Prostate gland (tissue), 2 donors: ENCODE measurements at places on chromosomes 2 and 18. TPM values are rescaled to one million over a fixed set of nuclear protein-coding genes. Genes with fewer than 3 reads are reported as not detected.

Gene AKAIN1
- not detected for total RNA-seq

Gene DTNB
- 61.9 TPM for total RNA-seq

Gene SERPINB4
- total RNA-seq, result 0.51 TPM

Gene RNF152
- total RNA-seq, result 38.9 TPM

Gene GCG
- 1.6 TPM for total RNA-seq

Gene RIOK3
- total RNA-seq, result 44.6 TPM

Gene BBS5
- 7.7 TPM for total RNA-seq

Gene FBLN7
- 4.0 TPM for total RNA-seq

Gene DRC1
- 3.8 TPM for total RNA-seq

Gene NOL4
- total RNA-seq, result 1.7 TPM

Gene DOK6
- 0.73 TPM for total RNA-seq

Gene HOXD8
- total RNA-seq, result 10.4 TPM

Gene FAM117B
- total RNA-seq, result 27.5 TPM

DNA sequence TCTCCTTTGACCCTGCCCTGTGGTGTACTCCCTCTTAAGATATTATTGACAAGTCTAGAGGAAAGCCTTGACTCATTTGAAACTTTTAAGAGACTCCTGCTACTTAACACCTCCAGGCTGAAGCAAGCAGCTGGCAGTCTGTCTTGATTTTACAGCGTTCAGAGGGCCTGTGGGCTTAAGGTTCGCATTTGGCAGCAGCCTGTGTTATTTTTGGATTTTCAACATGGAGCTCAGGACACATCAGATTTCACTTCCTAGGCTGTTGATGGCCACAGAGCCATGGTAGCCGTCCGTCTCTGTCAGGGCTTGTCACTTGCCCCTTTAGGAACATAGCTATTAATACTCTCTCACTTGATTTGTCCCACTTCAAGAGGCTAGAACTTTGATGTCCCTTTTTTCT lies 73.6 kb downstream of the VWA3B start:
- no peak for DNase-seq

DNA sequence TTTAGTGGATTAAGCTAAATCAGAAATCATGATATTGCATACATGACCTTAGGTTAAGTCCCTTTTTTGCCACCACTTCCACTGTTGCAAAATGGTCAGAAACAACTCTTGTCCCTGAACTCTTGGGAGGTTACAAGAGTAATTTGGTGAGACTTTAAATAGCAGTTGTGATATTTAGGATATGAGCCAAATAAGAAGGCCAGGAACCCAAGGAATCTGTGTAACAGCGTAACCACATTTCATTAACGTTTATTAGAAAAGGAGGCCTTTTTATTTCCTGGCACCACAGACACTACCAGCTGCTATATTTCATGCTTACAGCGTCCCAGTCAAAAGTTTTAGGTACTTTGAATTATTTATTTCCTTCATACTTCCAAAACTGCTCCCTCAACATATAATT lies 268.0 kb downstream of the GPD2 start:
- no peak for DNase-seq

- DNase-seq, result no peak
Measured at GRCh38 chr2:58228299-58228698, 12.8 kb downstream of the FANCL start.

DNA sequence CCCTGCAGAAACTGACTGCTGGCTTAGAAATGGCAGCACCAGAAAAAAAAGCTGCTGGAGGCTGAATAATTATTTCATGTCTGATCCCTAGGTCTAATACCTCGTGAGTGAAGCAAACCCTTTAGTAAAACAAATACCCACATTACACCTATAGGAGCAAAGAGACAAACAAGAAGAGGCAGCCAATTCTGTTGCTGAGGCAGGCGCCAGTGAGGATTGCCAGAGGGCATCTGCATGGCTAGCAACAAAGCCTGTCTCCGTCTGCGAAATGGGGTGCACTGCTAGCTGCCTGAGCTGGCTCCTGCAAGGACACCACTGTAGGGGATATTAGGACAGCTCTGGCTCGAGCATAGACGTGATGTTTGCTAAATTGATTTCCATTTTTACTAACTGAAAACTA lies 509.7 kb downstream of the TDRD15 start:
- DNase-seq, result no peak

- no peak for DNase-seq
Measured at GRCh38 chr2:142200062-142200461, 69.2 kb upstream of the LRP1B start.

GRCh38 chr2:152477347-152478092 lies 142.5 kb downstream of the FMNL2 start:
- DNase-seq, result no peak

DNA sequence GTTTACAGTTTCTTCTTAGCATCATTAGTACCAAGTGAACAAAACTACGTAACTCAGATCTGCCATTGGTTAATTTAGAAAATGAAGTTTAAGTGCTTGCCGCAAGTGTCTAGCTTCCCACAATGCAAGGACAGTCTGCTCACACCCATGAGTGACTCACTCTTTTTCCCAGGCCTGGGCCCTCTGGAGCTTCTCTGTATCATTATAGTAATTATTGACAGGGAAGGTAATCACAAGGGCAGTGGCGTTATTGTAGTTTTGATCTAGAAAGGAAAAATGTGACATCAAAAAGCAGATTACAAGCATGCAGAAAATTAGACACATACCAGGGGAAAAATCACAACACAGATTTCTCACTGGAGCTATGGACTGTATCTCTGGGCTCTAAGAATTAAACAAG lies 38.5 kb downstream of the NPC1 start:
- DNase-seq, result no peak

- peak; percentile 30 for DNase-seq
Measured at GRCh38 chr2:9554921-9555296, 721 bp downstream of the ADAM17 start.

- no peak for DNase-seq
Measured at GRCh38 chr2:68499133-68499532, 31.7 kb downstream of the APLF start.

- no peak for DNase-seq
Measured at GRCh38 chr2:105445976-105446375, 47.1 kb upstream of the FHL2 start.

DNA sequence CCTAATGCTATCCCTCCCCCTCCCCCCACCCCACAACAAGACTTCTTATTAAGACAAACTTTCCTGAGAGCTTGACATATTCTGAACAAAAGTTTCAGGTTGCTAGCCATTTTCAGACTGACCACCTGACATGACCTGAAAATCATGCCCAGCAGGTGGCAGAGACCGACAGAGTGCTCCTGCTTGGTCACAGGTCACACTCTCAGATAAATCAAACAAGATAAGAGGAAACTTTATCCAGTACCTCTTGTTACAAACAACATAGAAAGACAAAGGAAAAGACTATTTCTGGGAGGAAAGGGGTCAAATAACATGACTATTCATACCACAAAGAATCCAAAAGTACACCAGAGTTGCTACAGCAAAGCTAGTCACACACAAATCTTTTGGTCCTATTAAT lies 107.4 kb downstream of the TMEM200C start:
- no peak for DNase-seq

DNA sequence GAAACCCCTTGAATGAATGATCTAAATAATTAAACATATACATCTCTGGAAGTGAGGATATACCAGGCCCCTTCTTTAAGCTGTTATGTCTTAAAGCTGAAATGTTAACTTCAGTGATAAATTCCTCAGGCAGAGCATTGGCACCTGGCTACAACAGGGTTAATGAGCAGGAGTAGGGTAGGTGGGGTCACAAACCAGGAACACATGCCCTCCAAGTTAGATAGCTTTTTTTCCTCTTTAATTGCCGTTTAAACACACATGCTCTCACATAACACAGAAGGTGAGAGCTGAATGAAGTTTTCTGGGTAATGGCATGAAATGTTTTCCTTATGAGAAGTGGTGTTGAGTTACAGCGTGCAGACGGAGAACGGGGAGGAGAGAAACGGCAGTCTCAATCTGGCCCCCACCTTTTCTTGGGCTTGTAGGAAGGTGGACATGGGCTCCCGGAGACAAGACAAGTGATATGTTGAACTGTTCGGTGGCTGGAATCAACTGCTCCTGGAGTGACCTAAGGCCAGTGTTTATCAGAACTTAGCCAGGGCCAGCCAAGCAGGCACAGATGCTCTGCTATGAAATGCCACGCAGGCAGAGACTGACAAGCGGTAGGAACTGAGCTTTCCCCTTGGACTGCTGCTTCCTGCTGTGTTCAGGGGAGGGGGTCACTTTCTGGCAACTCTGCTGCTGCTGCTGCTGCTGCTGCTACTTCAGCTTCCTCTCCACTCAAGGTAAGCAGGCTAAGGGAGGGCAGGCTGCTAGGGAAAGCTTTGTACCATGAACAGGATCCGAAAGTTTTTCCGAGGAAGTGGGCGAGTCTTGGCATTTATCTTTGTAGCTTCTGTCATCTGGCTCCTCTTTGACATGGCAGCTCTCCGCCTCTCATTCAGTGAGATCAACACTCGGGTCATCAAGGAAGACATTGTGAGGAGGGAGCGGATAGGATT lies at the start of gene GALNT5:
Gene GALNT5, plus strand, starts transcription at position 394 of the 941 bp plus-strand sequence. Its CDS starts 378 bp downstream, at position 772.
- DNase-seq, result peak; percentile 12

GRCh38 chr2:113895819-113896563 lies 6.1 kb downstream of the ACTR3 start:
- no peak for DNase-seq

GRCh38 chr2:233354971-233355574 lies 779 bp downstream of the DGKD start:
- peak; percentile 58 for DNase-seq

DNA sequence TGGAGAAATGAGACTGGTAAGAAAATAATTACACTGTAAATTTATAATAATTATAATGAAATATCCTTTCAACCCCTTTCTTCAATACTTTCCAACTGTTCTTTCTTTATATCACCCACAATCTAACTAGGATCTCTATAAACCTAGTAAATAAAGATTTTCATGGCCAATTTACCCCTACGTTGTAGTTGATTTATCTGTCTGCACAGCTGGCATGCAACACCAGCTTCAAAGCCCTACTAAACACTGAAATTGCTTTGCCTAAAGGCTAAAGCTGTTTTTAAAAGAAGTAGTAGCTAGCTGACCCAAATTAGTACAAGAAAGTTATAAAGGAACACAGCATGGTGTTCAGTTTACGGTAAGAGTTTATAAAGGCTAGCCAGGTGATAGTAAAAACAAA lies 140.1 kb downstream of the NOL4 start:
- DNase-seq, result no peak

DNA sequence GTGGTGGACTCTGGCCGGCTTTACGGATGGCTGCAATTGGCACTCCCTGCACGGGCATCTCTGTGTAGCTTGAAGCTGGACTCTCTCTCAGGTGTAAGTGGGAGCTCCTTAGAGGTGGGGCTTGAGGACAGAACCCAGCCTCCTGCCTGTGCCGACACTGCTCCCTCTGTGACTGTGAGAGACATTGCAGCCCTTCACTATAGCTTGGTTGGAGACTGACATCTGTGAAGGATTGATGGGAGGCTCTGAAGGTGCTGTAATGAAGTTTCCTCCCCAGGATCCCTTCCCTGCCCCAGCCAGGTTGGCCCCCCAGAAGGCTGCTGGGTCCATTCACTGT lies 166.7 kb downstream of the SH3RF3 start:
- DNase-seq, result no peak

DNA sequence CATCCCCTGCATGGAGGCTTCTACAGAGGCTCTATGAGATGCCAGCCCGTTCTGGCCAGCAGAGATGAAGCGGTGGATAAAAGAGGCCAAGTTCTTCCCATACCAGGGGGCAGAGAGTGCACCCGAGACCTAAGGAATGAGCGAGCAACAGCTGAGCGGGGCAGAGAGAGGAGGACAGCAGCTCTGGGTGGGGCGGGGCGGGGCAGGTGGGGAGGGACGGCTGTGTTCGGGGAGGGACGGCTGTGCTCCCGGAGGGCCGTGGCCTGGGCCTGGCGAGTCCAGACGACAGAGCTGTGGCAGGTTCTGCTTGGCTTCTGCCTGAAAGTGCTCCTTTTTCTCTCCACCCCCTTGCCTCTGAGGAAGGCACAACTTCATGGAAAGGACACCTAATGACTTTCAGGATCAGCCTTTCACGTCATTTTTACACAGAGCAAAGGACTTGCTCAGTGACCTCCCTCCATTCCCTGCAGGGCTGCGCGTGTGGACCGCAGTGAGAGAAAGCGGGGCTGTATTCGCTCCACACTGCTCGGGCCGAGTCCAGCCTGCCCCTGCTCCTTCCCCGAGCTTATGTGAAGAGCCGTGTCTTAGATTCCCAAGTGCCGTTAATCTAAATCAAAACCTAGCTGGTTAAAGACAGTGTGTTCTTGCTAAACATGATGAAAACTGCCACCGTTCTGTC lies 232.9 kb downstream of the HDAC4 start:
- no peak for DNase-seq

- no peak for DNase-seq
Measured at GRCh38 chr2:171389325-171389724, 44.5 kb downstream of the METTL8 start.

DNA sequence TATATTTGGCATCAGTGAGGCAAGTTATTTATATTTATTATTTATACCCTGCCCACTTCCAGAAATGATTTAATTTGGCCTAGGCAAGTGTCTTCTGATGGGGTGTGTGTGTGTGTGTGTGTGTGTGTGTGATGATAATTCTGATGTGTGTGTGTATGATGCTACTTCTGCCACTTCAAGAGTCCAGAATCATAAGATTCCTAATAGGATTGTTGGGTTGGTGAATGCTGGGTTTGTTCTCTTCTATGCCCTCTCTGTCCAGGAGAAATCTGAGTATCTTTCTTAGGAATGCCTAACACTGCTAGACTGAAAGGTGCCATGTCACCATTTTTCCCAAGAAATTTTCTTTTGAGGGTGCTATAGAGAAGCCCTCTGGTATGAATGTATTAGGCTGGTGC lies 122.5 kb downstream of the SPTBN1 start:
- DNase-seq, result no peak

DNA sequence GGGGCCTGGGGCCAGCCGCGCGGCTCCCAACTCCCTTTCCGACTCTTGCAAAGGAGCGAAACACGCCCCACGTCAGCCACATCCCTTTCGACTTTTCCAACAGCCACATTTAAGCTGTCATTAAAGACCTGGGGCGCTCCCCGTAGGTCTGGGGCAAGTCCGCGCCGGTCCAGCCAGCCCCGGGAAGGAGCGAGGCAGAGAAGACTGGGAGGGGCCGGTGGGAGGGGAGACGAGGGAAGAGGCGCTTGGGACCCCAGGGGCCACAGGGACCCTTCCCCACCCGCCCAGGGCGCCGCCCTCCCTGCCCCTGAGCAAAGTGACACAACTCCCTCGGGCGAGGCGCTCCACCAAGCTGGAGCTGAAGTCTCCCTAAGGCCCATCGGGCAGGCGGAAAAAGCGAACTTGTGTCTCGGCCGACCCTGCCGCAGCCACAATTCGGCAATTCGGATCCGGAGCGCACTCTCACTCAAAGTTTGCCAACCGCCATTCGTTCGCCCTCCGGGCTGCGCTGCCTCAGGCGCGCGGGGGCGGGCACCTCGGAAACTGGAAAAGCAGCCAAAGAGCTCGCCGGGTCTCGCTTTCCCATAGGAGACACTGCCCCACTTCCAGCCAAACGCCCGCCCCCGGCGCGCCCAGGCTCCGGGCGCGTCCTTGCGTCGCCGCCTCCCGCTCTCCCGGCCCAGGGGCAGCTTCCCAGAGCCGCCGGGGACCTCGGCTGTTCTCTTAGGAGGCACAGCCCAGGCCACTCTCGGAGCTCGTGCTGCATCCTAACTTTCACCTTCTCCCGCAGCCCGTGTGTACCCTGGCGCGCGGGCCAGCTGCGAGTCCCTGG lies 1.1 kb upstream of the KCTD1 start:
- DNase-seq, result peak; percentile 67

- DNase-seq, result no peak
Measured at GRCh38 chr18:49884959-49885358, 71.6 kb upstream of the ACAA2 start.
